Dermis blood vessel endothelial cell (primary cell): ENCODE measurements at places on chromosomes 3 and 15. TPM values are rescaled to one million over a fixed set of nuclear protein-coding genes. Genes with fewer than 3 reads are reported as not detected.

The OXTR gene
- total RNA-seq = 4.6 and 5.3 TPM in 2 replicates

The CKMT1A gene
- total RNA-seq = not detected in 2 replicates

The C15orf61 gene
- total RNA-seq = 1.5 and 1.6 TPM in 2 replicates

The TMEM212 gene
- total RNA-seq = not detected in 2 replicates

The LRRC3B gene
- total RNA-seq = not detected in 2 replicates

The ATP8B4 gene
- total RNA-seq = 0.98 and 1.7 TPM in 2 replicates

The CHRFAM7A gene
- total RNA-seq = 0.51 and 1.5 TPM in 2 replicates

The WDR72 gene
- under 0.01 TPM in 1 of 2 replicates, not detected in the other for total RNA-seq

The ACY1 gene
- 20.6 and 22.6 TPM in 2 replicates for total RNA-seq

The PRSS50 gene
- total RNA-seq = not detected in 2 replicates

The NEK10 gene
- 2.0 and 2.6 TPM in 2 replicates for total RNA-seq
